ENCODE measurements at places on chromosomes 4 and X.

GRCh38 chr4:93384241-93384640 is 444.3 kb upstream of the ATOH1 start:
- DNase-seq, result no peak

- DNase-seq, result no peak
Measured at GRCh38 chr4:87851332-87851731, 18.6 kb downstream of the MEPE start.

GRCh38 chr4:175789647-175790046 is 22.4 kb downstream of the GPM6A start:
- no peak for DNase-seq

DNA sequence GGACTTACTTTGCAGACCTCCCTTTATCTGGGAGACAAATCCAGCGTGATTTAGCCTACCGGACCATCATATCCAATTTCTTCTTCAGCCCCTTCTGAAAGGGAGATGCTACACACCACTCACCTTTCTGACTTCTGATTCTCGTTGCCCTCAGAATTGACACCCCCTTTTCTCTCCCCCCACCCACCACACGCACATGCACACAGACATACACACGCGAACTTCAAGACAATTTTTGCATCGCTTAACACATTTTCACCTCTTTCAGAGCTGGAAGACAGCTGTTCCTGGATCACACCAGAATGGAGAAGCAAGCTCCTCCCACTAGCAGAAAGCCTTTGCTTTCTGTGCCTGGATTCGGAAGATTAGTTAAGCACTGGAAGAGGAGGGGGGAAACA is 1.0 kb upstream of the SNCA start:
- no peak for DNase-seq

All from right forelimb (tissue), 1 donor.